Stimulated activated CD4-positive, alpha-beta T cell treated with anti-CD3 and anti-CD28 coated beads, Interleukin-12 subunit alpha, Interleukin-12 subunit beta, amount 100 ng/mL, for 24 hours (primary cell): ENCODE measurements at places on chromosomes 1 and 21.

DNA sequence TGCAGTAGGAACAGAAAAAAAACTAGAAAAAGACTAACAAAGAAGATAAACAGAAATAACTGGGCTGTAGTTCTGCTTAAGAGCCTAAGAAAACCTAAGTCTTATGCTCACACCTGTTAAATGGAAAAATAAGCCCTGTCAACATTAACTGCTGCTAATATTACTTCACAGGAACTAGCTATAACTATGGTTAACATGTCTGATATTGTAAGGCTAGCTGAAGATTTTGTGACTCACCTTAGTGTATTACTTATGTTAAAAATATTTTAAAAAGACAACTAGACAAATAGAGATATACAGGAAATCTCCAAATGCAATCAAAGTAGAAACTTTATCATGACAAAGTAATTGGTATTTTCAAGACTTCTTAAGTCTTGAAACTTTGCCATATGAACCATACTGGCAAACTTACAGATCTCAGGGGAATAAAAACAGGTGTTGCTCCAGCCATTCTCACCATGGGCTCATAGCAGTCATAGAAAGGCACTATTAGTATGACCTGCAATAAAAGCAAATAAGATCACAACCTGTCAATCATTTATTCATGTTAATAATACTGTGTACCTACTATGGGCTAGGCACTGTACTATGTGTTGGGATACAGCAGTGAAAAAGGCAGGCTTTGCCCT is 30.7 kb downstream of the KYAT3 start:
- DNase-seq = no peak

GRCh38 chr1:46489638-46490405 is at the start of gene DMBX1:
TSS of gene DMBX1 (plus strand) at chr1:46489836. CDS start at chr1:46507011, 17,175 bp downstream.
- peak; percentile 21 for DNase-seq

GRCh38 chr1:115927971-115928370 is 48.3 kb upstream of the SLC22A15 start:
- DNase-seq = no peak

DNA sequence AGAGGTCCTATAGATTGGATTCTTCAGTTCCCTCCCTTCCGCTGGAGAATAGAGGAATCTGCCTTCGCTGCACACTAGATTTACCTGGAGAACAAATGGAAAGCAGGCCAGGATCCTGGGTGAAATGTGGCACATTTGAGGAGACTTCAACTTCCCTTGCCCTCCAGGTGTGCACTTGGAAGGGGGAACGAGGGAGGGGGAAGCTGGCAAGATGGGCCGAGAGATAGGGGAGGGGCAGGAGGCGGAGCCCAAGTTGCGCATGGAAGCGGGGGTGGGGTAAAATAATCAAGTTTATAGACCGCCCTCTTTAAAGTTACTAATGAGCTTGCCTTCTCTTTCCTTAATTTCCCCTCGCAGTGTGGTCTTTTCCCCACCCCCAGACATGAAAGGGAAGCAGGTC is 155.7 kb upstream of the CAMK1G start:
- no peak for DNase-seq

DNA sequence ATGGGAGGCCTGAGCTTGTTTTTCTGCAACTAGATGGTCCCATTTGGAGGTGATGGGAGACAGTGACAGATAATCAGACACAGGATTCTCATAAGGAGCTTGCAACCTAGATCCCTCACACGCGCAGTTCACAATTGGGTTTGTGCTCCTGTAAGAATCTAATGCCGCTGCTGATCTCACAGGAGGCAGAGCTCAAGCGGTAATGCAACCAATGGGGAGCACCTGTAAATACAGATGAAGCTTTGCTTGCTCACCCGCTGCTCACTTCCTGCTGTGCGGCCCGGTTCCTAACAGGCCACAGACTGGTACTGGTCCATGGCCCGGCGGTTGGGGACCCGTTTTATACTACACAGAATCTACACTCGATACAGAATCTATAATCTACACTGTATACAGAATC is 52.6 kb upstream of the B3GALNT2 start:
- DNase-seq = no peak

- peak; percentile 38 for DNase-seq
These were observed 41.6 kb downstream of the LAMC2 start for GRCh38 chr1:183227422-183228346.

DNA sequence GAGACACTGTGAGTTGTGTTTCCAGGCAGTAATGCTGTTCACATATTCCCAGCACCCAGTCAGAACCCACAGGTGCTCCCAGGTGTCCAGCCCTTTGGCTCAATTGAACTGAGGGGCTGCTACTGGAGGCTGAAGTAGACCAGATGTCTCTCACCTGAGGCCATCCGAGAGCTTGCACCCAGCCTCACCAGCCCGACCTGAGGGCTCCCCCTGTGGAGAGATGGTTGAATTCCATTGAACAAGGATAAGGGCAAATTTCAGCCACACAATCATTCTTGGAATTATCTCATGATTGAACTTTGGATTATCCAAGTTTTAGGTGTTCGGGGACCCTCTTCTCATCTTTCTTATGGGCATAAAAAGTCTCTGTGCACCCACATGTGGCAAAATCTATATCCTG is 52.1 kb downstream of the OBSCN start:
- DNase-seq = no peak

DNA sequence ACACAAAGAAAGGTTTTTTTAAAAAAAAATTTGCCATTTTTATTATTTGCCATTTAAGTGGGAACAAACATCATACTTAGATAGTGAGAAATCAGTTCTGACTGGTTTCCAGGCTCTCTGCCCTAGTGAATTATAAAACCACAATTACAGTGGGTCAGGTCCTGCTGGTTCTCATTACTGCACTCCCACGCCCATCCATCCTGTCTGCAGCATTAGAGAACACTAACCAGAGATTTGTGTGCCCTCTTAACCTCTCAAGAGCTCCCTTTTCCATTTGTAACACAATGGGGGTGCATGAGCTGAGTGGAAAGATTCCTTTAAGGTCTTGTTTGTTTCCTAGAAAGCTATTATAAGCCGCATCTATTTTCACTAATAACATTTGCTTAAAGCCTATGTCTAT is 489.3 kb downstream of the AMY1C start:
- no peak for DNase-seq
